ENCODE measurements at places on chromosomes 12 and 14.

- H3K4me3 ChIP-seq: no peak overlapping the region
- H3K4me1 ChIP-seq: no peaks in the 10 kb centered on the region
- H3K27ac ChIP-seq: no peak overlapping the region
- no peaks in the 10 kb centered on the region for H3K36me3 ChIP-seq
These were observed 181.1 kb downstream of the ESR2 start for GRCh38 chr14:64112867-64113678.

DNA sequence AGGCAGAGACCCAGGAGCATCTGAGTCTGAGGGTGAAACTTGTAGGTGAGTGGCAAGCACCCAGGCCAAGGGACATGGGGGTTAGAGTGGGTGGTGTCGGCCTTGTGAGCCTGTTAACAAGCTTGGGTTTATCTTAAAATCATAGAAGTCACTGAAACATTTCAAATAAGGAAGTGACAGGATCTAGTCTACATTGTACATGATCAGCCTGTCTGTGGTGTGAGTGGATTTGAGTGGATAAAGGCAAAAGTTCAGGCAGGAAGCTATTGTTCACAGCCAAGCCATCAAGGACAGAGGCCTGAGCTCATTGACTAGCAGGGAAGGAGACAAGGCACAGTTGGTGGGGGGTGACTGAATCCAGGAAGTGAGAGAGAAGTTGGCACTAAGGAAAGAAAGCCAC is 59.3 kb upstream of the FKBP4 start:
- no peaks in the 10 kb centered on the region for H3K36me3 ChIP-seq
- peaks cover 2% of the 10 kb centered on the region for H3K27me3 ChIP-seq
- no peak for DNase-seq
- peaks cover 20% of the 10 kb centered on the region for H3K4me1 ChIP-seq
- H3K27ac ChIP-seq: no peak overlapping the region
- H3K4me3 ChIP-seq: no peak overlapping the region

DNA sequence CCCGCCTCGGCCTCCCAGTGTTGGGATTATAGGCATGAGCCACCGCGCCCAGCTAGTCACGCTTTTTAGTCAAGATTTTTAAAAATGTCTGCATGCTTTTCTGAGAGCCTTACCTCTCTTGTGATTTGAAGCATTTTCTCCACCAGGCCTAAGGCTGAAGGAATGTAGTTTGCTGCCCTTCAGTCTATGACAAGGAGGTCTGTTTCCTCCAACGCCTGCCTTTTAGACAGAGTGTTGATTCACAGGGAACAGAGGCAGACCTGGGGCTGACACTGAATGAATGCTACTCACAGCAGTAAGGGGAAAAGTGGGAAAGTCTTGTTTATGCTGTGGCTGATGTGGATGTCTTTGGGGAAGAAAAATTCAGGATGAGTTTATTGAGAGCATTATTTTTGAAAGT is 27.2 kb upstream of the MDM2 start:
- no peak overlapping the region for H3K27ac ChIP-seq
- H3K4me3 ChIP-seq: no peak overlapping the region
- peaks cover 2% of the 10 kb centered on the region for H3K4me1 ChIP-seq
- H3K27me3 ChIP-seq: peaks cover 2% of the 10 kb centered on the region

DNA sequence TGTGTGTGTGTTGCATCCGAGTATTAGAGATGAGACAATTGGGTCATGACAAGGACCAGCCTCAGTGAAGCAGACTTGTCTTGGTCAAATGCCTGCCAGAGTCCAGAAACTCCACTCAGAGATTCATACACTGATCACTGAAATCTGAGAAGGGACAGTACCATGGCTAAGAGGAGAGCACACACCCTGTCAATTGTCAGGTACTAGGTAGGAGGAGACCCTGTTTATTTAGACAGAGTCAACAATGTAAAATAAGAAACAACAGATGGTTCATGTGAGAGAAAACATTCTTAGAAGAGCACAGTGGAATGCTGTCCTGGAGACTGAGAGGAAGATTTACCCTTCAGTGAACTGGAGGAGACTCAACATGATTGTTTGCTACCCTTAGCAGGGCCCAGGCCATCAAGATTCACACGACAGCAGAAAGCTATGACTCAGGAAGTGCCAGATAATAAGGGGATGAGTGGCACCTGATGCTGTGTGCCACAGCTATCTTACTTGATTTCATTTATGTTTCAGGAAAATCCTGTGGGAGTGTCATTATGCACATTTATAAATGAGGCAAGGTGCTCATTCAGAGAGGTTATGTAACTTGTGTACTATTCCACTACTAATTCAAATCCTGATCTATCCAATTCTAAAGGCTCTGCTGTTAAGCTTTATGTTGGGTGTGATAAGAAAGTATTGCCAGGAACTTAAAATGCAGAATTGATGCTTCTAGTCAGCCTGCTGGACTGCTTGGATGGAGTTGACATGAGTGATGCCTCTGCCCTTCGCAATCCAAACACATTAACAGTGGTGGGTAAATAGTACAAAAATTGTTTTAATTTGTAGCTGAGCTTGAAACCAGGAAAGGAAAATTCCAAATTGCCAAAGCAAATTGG is 136.6 kb upstream of the NEDD1 start:
- H3K27me3 ChIP-seq: no peaks in the 10 kb centered on the region
- no peaks in the 10 kb centered on the region for H3K4me1 ChIP-seq
- no peak overlapping the region for H3K4me3 ChIP-seq
- DNase-seq: no peak
- no peaks in the 10 kb centered on the region for H3K36me3 ChIP-seq

GRCh38 chr12:14982991-14983390 is 10.1 kb downstream of the PDE6H start:
- no peak overlapping the region for H3K27ac ChIP-seq
- no peaks in the 10 kb centered on the region for H3K27me3 ChIP-seq
- no peaks in the 10 kb centered on the region for H3K36me3 ChIP-seq
- no peak overlapping the region for H3K4me3 ChIP-seq
- H3K4me1 ChIP-seq: no peaks in the 10 kb centered on the region
- no peak for DNase-seq

- no peak overlapping the region for H3K4me3 ChIP-seq
- no peaks in the 10 kb centered on the region for H3K4me1 ChIP-seq
- H3K27me3 ChIP-seq: no peaks in the 10 kb centered on the region
These were observed 664.7 kb downstream of the SLC6A15 start for GRCh38 chr12:84247931-84248330.

DNA sequence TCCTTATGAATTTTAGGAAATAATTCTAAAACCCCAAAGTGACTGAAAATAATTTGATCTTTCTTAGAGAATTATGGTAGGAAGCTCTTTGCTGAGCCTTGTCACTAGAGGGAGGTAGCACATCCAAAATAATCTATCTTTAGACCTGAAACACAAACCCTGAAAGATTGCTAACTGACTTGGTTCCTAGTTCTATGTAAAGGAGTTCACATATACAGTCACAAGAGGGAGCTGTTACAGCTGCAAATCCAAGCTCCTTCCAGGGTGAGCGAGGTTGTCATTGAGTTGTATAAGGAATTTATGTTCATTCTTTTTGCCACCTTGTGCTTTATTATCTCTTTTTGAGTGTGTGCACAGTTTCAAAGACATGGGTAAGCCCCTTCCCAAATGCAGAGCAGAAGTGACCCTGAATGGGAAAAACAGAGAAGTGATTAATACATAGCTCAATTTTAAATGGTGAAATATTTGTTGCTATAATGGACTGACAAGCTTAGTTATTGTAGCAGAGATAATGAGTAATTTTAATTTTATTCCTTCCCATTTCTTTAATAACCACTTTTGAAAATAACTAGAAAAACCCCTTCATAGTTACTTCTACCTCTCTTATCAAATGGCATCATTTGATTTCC is 387.9 kb downstream of the DAD1 start:
- DNase-seq: no peak
- H3K27me3 ChIP-seq: no peaks in the 10 kb centered on the region
- H3K4me3 ChIP-seq: no peak overlapping the region

GRCh38 chr12:32158525-32158924 is 51.9 kb downstream of the BICD1 start:
- no peaks in the 10 kb centered on the region for H3K36me3 ChIP-seq
- H3K27me3 ChIP-seq: peaks cover 8% of the 10 kb centered on the region

DNA sequence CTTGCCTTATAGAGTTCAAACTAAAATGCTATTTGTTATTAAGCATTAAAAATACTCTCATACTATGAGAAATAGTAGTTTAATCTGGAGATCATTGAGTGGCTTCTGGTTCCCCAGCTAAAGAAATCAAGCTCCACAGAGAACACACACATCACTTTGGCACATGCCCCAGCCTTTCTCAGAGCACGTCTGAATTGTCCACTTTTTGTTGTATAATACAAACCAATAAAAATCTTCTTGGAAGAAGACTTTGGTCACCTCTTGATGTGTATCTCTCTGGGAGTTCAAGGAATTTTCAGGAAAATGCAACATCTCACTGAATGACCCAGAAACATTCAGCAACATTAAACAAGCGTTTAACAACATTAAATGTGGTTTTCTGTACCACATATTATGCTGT is 413.9 kb downstream of the GALC start:
- no peaks in the 10 kb centered on the region for H3K36me3 ChIP-seq
- no peaks in the 10 kb centered on the region for H3K27me3 ChIP-seq
- H3K27ac ChIP-seq: no peak overlapping the region
- no peaks in the 10 kb centered on the region for H3K4me1 ChIP-seq

- no peaks in the 10 kb centered on the region for H3K36me3 ChIP-seq
- peaks cover 11% of the 10 kb centered on the region for H3K27me3 ChIP-seq
- H3K4me1 ChIP-seq: peaks cover 32% of the 10 kb centered on the region
- H3K4me3 ChIP-seq: peak overlapping the region; percentile 69
- no peak for DNase-seq
These were observed 292.7 kb downstream of the LRFN5 start for GRCh38 chr14:41899416-41899815.

GRCh38 chr12:402029-402389 is 565 bp downstream of the CCDC77 start:
- DNase-seq: no peak
- H3K27ac ChIP-seq: no peak overlapping the region
- H3K36me3 ChIP-seq: no peaks in the 10 kb centered on the region
- H3K27me3 ChIP-seq: peaks cover 2% of the 10 kb centered on the region

GRCh38 chr12:112182499-112182898 is 57.1 kb downstream of the TRAFD1 start:
- no peak overlapping the region for H3K27ac ChIP-seq
- H3K4me3 ChIP-seq: no peak overlapping the region
- H3K27me3 ChIP-seq: peaks cover 4% of the 10 kb centered on the region
- no peaks in the 10 kb centered on the region for H3K4me1 ChIP-seq
- DNase-seq: no peak
- no peaks in the 10 kb centered on the region for H3K36me3 ChIP-seq

DNA sequence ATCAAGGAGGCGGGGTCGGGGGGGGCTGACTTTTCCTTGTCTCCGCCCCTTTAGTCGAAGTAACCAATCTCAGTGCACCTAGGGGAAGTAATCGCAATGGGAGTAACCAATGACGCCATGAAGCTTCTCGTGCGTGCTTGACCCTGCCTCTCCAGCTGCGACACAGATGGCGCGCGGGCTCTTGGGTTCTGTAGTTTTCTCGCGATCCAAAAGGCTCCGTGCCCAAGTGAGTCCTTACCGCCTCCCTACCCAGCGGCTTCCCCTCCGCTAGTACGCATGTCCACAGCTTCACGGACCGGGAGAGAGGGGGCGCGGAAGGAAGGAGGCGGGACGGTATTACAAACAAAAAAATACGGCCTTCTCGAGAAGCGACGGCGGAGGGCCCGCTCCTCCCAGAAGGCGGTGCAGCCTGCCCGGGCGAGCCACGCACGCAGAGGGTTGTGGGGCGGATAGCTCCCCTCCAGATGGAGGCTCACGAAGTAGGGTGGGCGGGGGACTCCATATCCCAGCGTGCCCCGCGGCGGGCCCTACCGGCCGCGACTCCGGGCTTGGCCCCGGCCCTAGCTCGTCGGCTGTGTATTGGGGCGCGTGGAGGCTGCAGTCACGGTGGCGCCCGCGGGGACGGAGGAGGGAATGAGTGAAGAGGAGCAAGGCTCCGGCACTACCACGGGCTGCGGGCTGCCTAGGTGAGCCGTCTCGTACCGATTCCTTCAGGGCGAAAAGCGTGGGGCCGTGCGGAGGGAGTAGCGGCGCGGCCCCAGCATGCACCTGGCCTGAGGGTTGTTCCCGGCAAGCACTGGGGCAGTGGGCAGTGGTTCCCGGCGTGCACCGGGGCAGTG is at the start of gene TARBP2:
TSS of gene TARBP2 (plus strand) at position 508 of the 839 bp plus-strand sequence. CDS start at position 634, 126 bp downstream.
- H3K27me3 ChIP-seq: peaks cover 34% of the 10 kb centered on the region
- H3K36me3 ChIP-seq: no peaks in the 10 kb centered on the region
- H3K4me1 ChIP-seq: peaks cover 28% of the 10 kb centered on the region
- DNase-seq: peak; percentile 97
- H3K4me3 ChIP-seq: peak within 1 kb of the TSS; percentile 91

GRCh38 chr12:47190271-47190750 is 110.6 kb upstream of the AMIGO2 start:
- H3K4me3 ChIP-seq: no peak overlapping the region
- DNase-seq: no peak
- no peaks in the 10 kb centered on the region for H3K27me3 ChIP-seq
- H3K27ac ChIP-seq: no peak overlapping the region
- no peaks in the 10 kb centered on the region for H3K36me3 ChIP-seq
- no peaks in the 10 kb centered on the region for H3K4me1 ChIP-seq
